PC-9 (cell line): ENCODE measurements at places on chromosomes 1 and 21.

DNA sequence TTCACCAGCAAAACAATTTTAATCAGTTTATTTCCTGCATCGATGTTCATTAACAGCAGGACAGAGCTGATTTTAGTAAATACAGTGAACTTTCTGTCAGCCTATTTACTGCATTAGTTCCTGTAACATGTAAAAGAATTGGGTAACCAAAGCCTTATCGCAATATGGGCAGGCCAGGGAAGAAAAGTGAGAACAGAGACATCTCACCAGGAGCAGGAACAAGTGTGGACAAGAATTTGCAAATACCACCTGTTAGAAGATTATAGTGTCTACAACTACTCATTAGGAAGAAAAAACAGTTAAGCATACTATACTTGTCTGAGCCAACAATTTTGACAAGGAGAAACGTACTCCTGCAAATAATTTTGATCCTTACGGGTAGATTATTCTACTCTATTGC is 1293.9 kb downstream of the PLA2G4A start:
- DNase-seq = no peak

- no peak for DNase-seq
Measured at GRCh38 chr1:36539526-36539925, 56.8 kb upstream of the CSF3R start.

- DNase-seq = no peak
Measured at GRCh38 chr1:246157516-246157915, 349.6 kb downstream of the SMYD3 start.

- DNase-seq = no peak
Measured at GRCh38 chr21:37821786-37822450, 94.3 kb downstream of the KCNJ6 start.

- DNase-seq = no peak
Measured at GRCh38 chr1:217921126-217921904, 290.2 kb downstream of the SPATA17 start.

DNA sequence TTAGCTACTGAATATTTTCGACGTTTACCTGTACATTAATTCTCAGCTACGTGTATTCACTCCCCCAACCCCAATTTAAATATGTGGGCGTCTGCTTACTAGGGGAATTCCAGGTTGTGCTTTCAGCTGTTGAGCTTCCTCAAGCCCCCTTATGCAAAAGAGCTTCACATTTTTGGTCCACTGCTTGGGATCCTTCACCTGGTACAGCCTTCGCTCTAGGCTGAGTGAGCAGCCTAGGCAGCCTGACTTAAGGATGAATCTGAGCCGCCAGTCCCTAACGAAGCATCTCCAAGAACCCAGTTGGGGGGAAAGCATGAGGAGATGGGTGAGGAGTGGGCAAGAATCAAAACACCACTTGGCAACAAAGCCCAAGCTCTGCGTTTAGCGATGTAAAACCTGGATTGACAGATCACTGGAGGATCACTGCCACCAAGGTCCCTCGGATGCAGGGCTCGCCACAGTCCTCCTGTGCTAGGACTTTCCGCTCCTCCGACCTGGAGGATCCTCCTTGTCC is 674 bp downstream of the BCL10 start:
- DNase-seq = no peak

- no peak for DNase-seq
Measured at GRCh38 chr1:96515430-96515829, 206.2 kb upstream of the PTBP2 start.

- DNase-seq = no peak
Measured at GRCh38 chr1:32767156-32767555, 50.0 kb downstream of the YARS1 start.

GRCh38 chr1:222995620-222996309 is 147.3 kb downstream of the TLR5 start:
- no peak for DNase-seq

GRCh38 chr1:24119859-24120756 is 8.2 kb upstream of the MYOM3 start:
- no peak for DNase-seq

- DNase-seq = no peak
Measured at GRCh38 chr1:89802841-89803240, 18.0 kb upstream of the LRRC8D start.

GRCh38 chr1:201009962-201010645 is 13.4 kb downstream of the KIF21B start:
- DNase-seq = no peak

DNA sequence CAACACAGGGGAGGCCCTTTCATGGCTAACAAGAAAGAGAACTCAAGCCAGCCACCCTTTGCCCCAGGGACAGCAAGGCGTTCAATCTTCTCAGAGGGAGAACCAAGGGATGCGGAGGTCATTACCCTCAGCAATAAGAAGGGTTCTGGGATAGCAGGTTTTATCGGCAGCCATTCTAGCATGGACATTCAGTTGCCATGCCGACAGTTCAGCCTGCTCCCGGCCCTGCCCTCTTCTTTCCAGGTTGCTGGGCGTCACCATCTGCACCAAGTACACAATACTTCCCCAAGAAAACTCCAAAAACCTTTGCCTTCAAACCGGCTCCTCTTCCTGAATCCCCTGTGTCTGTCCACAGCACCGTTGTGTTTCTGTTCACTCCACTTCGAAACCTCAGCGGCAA is 47.1 kb downstream of the SYT2 start:
- DNase-seq = no peak

DNA sequence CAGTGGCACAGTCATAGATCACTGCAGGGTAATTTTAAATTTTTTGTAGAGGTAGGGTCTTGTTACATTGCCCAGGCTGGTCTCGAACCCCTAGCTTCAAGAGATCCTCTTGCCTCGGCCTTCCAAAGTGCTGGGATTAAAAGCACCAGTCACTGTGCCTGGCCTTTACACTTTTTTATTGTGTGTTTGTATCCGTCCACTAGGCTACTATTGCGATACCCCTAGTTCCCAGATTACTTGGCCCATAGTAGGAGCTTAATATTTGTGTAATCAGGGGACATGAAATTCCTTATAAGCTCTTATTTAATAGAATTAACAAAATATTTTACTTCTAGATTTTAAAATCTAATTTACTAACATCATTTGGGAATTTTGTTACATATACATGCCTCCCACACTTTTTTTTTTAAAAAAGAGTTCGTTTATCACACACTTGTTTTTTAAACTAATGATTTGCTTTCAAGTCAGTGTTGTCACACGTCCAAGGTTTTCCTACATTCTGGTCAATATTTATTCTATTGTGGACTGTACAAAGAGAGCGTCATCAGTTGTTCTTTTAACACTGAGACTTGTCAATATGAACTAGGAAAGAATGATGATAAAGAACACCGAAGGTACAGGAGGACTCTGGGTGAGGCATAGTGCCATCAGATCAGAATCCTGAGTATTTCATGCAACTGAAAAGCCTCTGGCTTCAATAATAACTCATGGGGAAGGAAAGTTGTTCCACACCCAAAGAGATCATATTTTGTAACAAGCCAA is 63.7 kb downstream of the LEPR start:
- DNase-seq = no peak

DNA sequence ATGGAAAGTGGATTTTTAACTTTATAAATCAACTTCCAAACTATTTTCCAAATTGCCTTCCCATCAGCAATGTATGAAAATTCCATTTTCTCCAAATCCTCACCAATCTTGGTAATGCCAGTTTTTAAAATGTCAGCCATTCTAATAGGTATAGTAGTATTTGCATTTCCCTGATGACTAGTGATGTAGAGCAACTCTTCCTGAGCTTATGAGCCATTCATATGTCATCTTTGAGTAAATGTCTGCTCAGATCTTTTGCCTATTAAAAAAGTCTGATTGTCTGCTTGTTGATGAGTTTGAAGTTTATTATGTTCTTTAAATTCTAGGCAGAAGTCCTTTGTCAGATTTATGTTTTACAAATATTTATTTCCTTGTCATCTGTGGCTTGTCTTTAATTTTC is 54.7 kb downstream of the KDM1A start:
- no peak for DNase-seq

DNA sequence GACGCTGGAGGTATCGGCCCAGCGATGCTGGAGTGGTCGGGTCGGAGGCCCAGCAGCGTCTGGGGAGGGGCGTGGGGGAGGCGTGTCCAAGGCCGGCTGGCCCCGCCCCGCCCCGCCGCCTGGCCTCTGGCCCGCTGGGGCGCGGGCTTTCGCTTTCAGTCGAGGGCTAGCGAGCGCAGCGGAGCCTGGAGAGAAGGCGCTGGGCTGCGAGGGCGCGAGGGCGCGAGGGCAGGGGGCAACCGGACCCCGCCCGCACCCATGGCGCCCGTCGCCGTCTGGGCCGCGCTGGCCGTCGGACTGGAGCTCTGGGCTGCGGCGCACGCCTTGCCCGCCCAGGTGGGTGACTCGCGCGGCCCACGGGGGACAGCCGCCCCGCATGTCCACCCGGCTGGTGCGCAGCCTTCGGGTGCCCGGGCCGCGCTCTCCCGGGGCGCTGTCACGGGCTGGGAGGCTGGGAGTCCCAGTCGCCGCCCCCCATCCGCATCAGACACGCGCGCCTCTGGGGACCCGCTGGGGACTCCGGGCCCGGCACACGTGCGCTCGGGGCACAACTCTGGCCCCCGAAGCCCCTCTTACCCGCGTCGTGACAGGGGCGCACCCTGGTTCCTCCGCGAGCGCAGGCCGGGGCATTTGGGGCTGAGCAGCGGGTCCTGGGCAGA is at the start of gene TNFRSF1B:
Gene TNFRSF1B, plus strand, starts transcription at position 158 of the 659 bp plus-strand sequence. Its CDS starts 101 bp downstream, at position 259.
- DNase-seq = peak; percentile 55

- DNase-seq = no peak
Measured at GRCh38 chr1:111208921-111209320, 8.5 kb upstream of the DENND2D start.

DNA sequence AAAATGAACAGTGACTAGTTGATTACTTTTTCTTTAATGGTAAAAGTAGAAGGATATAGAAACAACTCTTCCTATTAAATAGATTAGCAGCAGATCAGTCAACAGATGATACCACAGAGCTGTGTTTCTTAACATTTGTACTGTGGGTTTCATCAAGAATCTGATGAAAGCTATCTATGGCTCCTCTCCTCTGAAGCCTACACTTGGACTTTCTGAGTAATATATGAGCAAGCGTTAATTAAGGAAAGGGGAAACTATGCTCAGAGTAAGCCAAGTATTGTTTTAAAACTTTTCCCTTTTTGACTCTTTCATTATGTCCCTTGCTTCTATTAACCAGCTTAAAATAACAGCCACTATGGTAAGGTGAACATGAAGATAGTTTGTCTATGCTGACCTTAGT is 10.8 kb downstream of the ARID4B start:
- no peak for DNase-seq

DNA sequence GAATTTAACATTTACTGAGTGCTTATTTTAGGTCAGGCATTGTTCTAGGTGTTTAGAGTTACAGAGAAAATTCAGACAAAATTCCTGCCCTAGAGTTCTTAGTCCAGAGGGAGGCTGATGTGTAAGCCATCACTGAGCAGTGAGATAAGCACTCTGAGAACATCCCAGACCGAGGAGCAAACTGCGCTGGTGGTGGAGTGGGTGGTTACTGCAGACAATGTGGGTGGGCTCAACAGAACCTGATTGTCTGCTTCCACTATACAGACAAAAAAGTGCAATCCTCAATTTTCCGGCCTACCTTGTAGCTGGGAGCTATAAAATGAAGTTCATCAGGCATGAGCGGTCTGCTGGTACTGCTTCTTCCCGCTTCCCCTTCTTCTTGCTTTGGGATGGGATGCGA is 23.5 kb downstream of the PROK1 start:
- no peak for DNase-seq

DNA sequence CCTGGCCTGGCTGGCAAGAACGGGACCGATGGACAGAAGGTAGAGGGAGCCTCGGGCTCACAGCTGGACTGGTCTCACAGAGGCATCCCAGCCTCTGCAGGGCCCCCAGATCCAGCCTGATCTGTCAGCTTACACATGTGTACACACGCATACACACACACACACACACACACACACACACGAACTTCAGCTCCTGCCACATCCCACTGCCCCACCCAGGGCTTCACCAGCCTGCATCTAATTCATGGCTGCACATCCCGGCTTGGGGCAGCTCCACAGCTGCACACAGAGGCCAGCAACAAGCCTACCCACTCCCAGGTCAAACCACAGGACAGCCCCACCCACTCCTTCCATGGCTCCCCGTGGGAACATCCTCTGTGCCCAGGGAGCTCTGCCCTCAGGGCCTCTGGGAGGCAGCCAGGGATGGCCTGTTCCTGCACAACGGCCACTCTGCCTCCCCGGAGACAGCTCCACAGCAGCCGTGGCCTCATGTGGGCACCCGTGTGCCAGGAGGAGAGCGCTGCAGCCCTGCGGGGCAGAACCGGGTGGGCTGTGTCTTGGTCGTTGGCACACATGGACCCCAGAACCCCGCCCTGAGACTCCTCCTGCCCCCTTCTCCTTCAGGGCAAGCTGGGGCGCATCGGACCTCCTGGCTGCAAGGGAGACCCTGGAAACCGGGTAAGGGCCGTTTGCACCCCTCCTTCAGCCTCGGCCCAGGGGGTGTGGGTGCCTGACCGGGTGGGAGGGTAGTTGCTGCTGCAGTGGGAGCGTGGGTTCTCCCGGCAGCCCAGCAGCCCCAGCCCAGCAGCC is 19.1 kb downstream of the COL6A2 start:
- DNase-seq = peak; percentile 51

DNA sequence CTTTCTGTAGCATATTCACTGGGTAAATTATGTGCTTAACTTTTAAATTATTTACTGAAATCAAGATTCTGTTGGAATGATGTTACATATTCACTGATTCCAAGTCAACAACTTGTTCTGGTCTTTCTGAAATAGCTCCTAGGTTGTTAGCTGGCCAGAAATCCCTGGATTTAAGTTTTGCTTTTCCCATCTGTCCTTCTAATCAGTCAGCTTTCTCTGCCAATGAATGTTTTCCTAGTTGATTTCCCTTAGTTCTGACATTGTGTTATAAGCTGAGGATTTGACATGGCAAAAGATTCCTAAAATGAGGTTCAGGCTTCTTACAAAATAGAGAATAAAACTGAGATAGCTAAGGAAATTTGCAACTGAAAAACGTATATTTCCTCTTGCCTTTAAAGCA is 1479.6 kb downstream of the MRPL39 start:
- DNase-seq = no peak

DNA sequence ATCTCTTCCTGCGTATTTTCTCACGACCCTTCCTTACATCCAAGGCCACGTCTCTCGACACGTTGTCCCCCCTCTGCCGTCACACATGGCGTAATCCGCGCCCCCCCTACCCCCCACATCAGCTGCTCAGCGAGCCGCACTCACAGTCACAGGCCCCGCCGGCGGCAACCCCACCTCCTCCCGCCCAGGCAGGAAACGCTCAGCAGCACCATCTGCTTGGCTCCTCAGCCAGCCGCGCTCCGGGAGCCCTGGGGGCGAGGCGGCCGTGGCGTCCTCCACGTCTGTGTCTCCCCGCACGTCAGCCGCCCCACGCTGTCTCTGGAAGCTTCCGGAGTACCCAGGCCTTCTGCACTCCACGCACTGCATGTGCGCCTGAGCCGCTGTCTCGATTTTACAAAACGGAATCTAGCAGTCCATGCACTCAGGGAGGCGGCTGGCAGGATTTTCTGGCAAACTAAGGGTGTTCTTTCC is 64.6 kb downstream of the SIK1 start:
- DNase-seq = no peak

GRCh38 chr21:42261829-42262200 is 42.9 kb downstream of the ABCG1 start:
- no peak for DNase-seq

GRCh38 chr1:153352523-153352922 is 3.9 kb upstream of the PGLYRP4 start:
- DNase-seq = peak; percentile 57

GRCh38 chr1:150385537-150386445 is 21.8 kb downstream of the RPRD2 start:
- no peak for DNase-seq

GRCh38 chr1:218735436-218736032 is 390.4 kb downstream of the TGFB2 start:
- no peak for DNase-seq
